ENCODE measurements at places on chromosomes 2 and 18.

DNA sequence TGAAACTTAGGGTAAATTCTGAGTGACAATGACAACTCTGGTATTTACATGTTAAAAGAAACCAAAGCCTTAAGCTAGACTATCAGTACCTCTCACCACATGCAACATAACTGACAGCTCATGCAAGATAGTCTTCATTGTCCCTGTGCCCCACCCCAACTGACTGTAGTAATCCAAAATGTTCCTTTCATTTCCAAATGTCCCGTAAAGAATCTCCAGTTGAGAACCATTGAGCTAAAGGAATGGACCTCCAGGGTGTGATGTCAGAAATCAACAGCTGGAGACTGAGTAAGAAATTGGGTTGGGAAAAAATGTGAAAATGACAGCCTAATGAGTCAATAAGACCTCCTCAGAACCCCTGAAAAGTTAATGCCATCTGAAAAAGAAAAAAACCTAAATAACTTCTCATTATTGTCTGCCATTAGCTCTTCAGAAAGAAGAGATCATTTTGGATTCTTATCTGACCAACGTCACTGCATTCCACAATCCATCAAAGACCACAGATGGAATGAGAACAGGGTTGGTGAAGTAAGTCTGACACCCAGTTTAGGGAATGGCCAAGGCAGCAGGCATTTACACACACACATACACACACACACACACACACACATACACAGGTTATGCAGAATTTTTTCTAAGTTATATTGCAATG, 51.7 kb upstream of the ACVR2A start:
- no peak for DNase-seq

GRCh38 chr18:54030434-54030833, 194.0 kb downstream of the MBD2 start:
- DNase-seq, result no peak

GRCh38 chr2:102286041-102286440, 25.3 kb upstream of the IL1RL1 start:
- no peak for DNase-seq

GRCh38 chr2:65622951-65623535, 190.6 kb upstream of the SPRED2 start:
- no peak for DNase-seq

DNA sequence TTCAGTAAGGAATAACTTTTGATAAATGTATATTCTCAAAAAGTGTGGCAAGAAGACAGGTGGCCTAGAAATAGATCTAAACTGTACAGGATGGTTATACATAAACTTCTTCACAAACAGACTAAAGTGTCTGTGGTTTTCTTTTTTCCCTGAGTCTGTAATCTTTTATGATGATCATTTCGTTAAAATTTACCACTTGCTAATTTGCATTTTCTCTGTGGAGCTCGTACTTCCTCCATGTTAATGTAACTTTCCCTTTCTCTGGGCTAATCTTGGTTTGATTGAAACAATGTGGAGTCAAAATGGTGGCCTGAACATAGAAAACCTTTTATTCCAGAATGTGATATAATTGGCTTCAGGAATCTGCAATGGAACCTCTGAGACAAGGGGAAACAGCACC, 166.2 kb downstream of the FTCDNL1 start:
- no peak for DNase-seq

DNA sequence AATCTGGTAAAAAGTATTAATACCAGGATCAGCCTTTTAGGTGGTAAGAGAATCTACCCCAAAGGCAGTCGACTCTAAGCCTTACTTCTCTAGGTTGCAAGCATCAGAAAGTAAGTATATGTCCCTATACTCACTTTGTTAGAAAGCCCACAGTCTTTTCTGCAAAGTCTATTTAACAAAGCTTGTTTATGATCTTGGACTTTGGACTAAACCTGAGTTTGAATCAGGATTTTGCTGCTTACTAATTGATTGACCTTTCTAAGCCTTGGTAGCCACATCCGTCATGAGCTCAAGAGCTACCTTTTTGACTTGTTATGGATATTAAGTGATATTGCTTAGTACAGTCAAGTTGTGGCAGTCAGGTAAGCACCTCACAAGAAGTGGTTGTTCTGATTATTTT, 18.4 kb downstream of the FMNL2 start:
- DNase-seq, result no peak

DNA sequence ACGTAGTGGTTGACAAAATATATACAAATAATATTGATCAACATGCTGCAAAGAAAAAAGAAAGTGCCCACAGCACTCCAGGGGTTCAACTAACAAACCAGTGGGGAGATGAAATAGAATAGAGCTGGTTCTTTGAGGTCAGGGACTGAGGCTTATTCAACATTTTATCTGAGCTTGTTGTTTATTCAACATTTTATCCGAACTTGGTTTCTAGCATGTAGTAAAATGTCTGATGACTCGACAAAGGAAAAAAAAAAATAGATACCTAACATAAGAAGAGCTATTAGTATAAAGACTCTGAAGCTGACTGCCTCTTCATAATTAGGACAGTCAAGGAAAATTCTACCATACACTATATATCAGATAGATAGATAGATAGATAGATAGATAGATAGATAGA, 440.9 kb downstream of the NRXN1 start:
- no peak for DNase-seq

DNA sequence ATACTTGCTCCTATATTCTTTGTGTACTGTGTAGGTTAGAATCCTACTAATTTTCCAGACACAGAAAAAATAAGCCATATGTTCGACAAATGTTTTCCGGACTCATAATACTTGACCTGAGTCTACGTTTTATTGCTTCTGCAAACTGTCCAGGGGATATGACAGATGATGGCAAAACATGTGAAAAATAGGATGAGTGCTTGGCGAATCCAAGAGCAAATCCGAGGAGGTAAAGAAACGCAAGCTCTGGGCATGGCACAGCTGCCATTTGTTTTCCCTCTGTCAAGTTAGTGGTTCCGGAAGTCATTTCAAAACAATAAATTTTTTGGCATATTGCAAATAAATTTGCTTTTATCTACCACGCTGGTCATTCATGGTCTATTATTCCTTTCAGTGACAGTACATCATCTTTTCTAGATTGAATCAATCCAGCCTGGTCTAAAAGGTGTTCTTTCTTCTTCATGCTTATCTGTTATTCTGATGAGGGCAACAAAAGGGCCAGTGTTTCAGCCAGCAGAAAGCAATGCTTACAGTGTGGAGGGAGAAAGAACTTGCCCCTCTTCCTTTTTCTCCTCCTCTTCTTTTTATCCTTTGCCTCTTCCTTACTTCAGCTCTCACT, 476.1 kb upstream of the SOX11 start:
- DNase-seq, result no peak

DNA sequence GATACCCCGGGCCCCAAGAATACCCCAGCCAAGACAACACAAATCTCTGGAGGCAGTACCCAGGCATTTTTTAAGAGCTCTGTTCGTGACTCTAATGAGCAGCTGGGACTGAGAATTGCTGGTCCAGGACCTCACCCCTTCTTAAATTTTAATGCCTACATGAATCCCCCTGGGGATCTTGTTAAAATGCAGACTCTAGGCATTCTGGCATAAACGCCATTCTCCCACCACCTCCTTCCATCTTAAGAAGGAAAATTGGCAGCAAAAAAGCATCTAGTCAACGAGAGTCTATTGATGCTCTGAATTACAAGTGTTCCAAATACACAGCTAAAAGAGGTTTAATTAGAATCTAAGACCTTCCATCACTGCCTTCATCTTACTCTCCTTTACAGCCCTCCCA, 5.0 kb downstream of the CHST10 start:
- DNase-seq, result no peak

DNA sequence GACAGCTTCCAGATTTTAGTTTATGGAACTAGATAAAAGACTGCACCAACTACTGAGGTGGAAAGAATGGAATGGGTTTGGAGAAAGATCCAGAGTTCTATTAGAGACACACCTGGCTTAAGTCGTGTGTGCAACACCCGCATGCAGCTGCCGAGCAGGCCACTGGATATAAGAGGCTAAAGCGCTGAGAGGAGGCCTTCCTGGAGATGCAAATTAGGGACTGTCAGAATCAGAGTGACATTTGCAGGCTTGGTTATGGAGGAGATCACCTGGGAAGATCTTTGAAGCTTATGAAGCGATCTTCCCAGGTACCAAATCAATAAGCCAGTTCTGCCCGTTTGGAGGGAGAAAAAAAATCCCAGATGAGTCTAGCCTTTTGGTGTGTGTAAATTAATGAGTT, 30.4 kb upstream of the KLHL29 start:
- no peak for DNase-seq

GRCh38 chr2:149579972-149580882, 7.3 kb downstream of the MMADHC start:
- DNase-seq, result no peak

DNA sequence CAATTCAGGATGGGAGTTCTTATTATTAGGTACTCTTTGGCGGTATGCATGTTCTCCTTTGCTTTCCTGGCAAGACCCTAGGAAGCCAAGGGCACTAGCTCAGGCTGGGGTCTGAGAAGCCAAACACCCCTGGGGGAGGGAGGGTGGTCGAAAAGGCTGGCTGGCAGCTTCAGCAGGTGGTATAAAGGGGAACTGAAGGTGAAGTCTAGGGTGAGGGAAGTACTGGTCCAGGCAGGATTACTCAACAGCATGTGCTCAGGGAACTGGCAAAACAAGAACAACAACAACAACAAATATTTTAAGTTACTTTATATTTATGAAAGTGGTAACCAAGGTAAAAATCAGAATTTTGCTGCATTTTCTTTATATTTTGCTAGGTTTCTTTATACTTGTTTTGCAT, 40.7 kb upstream of the PCBP1 start:
- no peak for DNase-seq

DNA sequence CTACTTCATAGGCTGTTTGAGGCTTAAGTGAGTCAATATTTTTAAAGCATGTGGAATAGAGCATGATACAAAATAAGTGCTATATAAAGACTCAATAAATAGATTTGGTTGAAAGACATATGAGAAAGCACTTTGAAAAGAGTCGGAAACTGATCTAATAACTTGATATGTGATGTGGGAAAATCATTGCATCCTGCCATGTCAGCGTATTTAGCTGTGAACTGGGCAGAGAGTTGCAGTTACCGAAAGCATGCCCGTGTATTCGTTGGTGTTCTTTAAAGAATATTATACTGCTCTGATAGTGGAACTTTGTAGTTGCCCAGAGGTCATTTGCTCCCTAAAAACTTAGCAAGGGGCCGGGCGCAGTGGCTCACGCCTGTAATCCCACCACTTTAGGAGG, 37.8 kb upstream of the ZNF516 start:
- DNase-seq, result no peak

DNA sequence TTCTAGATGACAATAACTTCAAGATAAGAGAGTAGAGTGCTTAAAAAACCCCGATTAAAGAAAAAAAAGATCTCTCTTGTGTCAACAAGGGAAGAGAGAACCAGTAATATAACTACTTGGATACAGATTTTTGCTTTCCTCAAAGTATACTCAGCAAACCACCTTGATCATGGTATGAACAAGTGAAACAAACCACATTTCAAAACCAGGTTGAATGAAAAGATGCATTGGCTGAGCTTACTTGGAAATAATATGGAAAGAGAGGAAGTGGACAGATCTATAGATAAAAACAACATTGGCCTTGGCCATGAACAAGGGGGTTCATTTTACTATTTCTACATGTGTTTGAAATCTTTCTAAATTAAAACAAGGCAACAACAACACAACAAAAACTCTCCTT, 50.1 kb downstream of the ATP8B1 start:
- DNase-seq, result no peak

- no peak for DNase-seq
These were observed 60.8 kb downstream of the FAM168B start for GRCh38 chr2:131032393-131032836.

GRCh38 chr18:31500051-31500688, 2.2 kb downstream of the DSG2 start:
- DNase-seq, result no peak

DNA sequence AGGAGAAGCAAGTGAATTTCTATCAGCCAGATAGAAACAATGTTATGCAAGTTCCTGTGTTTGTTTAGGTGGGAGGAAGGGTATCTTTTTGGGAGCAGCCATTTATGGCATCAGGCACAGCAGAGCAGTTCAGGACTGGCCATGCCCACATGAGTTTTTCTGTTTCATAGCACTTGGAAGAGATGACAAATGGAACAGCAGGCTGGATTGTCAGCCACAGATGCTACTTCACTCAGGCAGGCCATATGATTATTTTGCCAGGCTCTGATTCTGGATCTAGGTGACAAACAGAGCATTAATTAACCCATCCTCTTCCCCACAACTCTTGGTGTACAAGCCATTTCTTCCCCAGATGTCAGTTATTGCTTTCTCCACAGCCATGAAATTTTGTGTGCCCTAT, 63.8 kb downstream of the GALNT13 start:
- DNase-seq, result no peak

- DNase-seq, result no peak
These were observed 166.5 kb upstream of the CXCR4 start for GRCh38 chr2:136284226-136285119.

DNA sequence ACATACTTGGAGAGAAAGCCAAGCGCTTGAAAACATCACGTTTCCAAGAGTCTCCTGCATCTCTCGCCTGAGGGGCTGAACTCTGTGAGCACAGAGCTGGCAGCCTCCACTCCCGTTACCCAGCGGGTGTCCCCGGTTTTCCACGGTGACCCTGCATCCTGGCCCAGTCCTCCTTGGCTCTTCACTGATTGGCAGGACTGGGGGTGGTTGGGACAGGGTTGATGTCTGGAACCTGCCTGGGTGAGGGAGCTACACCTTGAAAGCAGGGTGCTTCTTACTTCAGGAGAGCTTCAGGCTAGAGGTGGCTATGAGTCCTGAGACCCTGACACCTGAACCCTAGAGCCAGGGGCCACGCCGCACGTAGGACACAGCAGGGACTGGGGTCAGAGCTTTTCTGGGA, 234.1 kb downstream of the DYSF start:
- DNase-seq, result no peak

GRCh38 chr2:130243359-130243758, 45.1 kb upstream of the TUBA3E start:
- DNase-seq, result no peak

DNA sequence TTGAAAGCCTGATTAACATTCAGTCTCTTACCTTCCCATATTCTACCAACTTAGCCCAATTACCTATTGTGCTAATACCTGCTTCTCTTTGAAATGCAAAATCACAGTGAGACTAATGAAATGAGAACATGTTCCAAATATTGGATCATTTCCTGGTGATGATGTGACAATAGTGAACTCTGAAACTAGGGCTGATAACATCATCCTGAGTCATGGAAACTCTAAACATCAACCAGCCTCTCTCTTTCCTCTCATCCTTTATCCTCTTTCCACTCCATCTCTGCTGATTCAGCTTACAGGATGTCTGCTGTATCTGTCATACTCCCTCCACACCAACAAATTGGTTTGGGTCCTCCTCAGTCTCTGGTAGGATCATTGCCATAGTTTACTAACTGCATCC, 98.8 kb upstream of the NCKAP5 start:
- no peak for DNase-seq

DNA sequence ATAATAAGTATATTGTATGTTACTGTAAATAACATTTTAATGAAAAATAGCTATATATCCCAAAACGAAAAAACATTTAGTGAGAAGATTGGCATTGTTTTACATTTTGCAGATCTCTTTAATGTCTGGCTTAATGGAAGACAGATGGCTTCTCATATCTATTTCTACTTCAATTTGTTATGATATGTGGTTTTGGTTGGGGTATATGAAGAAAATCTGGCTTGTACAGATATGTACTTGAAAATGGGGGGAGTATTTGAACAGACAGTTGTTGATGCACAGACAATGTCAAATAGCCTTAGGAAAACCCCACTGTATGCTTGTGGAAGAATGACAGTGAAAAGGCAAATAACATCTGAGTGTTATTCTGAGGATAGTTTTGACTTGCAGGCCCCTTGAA, 23.6 kb upstream of the GMCL1 start:
- DNase-seq, result no peak

GRCh38 chr2:200121931-200122330, 166.5 kb downstream of the MAIP1 start:
- DNase-seq, result no peak
